ENCODE measurements at places on chromosomes 7 and 10.
A peak's percentile ranks its signal among the peaks of the same experiment; 100 is the strongest.

GRCh38 chr10:110756876-110757275 lies 112.7 kb downstream of the RBM20 start:
- DNase-seq = no peak

- no peak for DNase-seq
Measured at GRCh38 chr7:126718419-126718818, 534.3 kb downstream of the GRM8 start.

DNA sequence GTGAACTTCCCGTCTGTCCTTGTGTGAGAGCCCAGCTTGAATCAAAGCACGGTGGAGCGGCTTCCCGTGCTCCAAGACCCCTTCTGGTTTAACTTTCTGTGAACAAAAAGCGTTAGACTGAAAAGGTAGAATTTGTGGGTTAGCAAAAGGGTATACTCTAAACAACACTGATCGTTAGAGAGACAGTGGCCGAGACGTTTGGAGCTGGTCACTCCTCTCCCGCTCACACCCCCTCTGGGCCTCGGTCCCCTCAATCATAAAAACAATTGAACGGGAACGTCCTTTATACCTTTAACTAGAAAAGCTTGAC lies 502 bp downstream of the PRKRIP1 start:
- DNase-seq = no peak

GRCh38 chr7:55156919-55157763 lies 138.3 kb downstream of the EGFR start:
- no peak for DNase-seq

- DNase-seq = no peak
Measured at GRCh38 chr10:24849051-24849450, 103.4 kb downstream of the PRTFDC1 start.

GRCh38 chr7:24757353-24758275 lies at the start of gene GSDME:
Gene GSDME (minus strand): TSS chr7:24757464. CDS start chr7:24749774, 7,690 bp downstream.
- DNase-seq = peak; percentile 51

DNA sequence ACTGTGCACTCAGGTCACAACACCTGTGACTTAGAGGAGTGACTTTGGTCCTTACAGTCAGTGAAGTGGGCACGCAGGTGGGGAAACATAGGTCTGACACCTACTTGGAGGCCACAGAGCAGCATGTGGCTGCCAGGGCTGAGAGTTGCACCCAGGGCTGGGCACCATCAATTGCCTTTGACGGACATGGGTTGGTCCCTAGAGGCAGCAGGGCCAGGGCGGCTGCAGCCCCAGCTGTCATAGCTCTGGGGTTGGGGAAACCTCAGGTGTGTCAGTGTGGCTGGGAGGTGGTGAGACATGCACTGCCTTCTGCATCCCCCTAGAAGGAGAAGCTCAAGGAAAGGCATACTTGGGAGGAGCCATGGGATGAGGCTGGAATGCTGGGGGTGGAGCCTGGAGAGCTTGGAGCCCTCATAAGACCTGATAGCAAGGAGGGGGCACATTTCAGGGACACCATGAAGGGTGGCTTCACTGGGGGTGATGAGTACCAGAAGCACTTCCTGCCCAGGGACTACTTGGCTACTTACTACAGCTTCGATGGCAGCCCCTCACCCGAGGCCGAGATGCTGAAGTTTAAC lies at the start of gene INMT:
Gene INMT, plus strand, starts transcription at position 440 of the 578 bp plus-strand sequence. Its CDS starts 16 bp downstream, at position 456.
- DNase-seq = no peak

- DNase-seq = no peak
Measured at GRCh38 chr7:128033246-128033645, 2.0 kb upstream of the LRRC4 start.

- no peak for DNase-seq
Measured at GRCh38 chr7:134678115-134678514, 31.5 kb downstream of the BPGM start.

GRCh38 chr10:118116715-118117449 lies 70.1 kb upstream of the RAB11FIP2 start:
- DNase-seq = no peak

DNA sequence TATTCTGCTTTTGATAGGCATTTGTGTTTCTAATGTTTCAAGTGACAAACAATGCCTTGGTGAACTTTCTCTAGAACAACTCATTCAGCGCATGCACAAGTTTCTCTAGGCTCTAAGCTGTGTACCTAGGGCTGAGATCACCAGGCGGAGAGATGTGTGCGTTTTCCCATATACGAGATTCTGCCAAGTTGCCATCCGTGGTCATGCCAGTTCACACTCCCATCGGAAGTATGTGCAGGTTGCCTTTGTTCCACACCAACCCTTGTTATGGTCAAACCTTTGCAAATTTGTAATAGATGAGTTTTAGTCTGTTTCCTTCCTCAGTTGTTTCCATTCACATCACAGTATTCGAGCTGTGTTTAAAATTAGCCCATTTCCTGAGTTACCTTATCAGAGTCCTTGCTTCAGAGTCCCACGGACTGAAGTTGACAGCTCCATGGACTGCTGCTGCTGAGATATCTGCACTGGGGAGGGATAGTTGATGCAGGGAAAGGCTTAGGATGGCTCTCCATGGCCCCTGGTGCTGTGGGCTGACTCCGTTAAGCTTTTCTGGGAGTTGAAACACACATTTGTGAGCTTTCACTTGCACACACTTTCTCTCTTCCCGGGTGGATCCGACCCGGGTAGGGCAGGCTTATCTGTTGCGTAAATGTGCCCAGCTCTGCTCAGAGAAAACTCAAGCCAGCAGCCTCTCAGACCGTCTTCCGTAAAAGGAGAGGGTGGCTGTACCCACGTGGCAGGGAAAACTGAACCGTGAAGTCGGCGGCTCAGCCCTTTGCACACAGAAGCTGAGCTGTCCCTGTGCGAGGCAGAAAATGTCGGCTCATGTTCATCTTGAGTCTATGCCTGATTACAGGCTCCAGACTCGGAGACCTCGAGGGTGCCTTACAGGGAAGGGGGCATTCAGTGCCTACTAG lies 49.4 kb downstream of the HK1 start:
- DNase-seq = peak; percentile 63

DNA sequence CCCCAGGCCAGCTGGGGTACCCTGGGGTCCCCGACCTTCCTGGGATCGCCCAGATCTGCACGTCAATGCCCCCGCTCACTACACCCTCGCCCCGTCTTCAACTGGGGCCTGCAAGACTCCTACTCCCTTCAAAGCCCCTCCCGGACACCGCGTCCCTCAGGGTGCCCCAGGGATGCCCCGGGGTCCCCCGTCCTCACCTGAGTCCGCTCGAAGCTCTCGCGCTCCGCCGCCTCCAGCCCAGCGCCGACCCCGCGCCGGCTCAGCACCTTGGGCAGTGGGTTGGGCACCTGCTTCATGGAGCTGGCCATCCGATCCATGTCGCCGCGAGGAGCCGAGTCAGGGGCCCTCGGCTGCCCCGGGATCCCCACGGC lies at the start of gene HIP1:
Gene HIP1, minus strand, starts transcription at position 338 of the 371 bp plus-strand sequence. Its CDS starts 21 bp downstream, at position 317.
- no peak for DNase-seq

DNA sequence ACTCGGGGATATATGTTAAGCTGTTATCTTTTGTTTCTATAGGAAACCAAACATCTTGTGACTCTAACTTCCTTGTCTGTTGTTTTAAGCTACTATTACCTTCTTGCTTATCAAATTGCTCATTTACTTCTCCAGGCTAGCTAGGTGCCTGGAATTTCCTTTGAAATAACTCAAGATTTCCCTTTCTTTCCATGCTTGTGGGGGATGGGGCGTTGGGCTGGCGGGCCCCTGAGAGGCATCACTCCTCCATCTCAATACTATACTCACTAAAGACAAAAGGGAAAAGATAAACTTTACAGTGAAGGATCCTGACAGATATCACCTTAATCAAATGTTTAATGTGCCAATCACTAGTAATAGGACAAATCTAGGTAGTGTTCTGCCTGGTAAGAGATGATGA lies 34.7 kb upstream of the MYO3A start:
- no peak for DNase-seq

- no peak for DNase-seq
Measured at GRCh38 chr7:122304996-122305421, 459 bp upstream of the FEZF1 start.

DNA sequence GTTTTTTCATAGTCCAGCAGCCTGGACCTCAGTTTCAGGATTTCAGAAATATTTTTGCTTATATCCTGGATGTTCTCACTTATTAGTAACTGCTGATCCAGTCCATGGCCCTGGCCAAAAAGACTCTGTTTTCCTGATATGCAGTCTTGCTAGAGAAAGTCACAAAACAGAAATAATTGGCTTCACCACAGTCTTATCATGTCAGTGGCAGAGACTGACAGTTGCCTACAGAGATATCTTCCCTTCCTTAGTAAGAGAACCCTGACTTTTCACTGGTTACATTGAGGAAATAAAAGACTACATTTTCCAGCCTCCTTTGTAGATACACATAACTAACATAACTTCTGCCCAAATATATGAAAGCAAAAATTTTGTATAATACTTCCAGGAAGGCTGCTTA lies 56.6 kb downstream of the AHR start:
- no peak for DNase-seq

GRCh38 chr10:102119417-102120141 lies 589 bp downstream of the LDB1 start:
- peak; percentile 67 for DNase-seq

GRCh38 chr10:72337039-72337629 lies 17.6 kb downstream of the DNAJB12 start:
- peak; percentile 53 for DNase-seq

DNA sequence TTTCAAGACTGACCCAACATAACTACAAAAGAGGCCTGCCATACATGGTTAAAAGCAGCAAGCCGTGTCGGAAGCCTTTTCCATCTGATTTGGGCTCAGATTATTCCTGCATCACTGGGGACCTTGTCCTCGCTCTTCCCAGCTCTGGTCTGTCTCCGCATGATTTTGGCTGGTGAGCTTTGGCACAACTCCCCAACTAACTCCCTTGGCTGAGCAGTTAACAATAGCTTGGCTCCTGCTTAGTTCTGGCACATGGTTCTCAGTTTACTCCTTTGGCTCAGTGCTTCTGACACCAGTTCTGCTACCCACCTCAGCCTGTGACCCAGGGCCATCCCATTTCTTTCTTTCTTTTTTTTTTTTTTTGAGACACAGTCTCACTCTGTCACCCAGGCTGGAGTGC lies 17.0 kb downstream of the AGK start:
- no peak for DNase-seq

DNA sequence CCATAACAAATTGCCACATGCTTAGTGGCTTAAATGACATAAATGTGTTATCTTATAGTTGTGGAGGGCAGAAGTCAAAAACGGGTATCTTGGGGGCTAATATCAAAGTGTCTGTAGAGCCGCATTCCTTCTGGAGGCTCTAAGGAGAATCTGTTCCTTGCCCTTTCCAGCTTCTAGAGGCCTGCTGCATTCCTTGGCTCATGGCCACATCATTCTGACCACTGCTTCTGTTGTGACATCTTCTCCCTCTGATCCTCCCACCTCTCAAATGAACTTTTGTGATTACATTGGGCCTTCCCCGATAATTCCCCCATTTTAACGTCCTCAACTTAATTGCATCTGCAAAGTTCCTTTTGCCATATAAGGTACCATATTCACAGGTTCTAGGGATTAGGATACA lies 76.1 kb downstream of the CYP26A1 start:
- DNase-seq = peak; percentile 4

- no peak for DNase-seq
Measured at GRCh38 chr10:82674036-82674435, 799.0 kb downstream of the NRG3 start.

DNA sequence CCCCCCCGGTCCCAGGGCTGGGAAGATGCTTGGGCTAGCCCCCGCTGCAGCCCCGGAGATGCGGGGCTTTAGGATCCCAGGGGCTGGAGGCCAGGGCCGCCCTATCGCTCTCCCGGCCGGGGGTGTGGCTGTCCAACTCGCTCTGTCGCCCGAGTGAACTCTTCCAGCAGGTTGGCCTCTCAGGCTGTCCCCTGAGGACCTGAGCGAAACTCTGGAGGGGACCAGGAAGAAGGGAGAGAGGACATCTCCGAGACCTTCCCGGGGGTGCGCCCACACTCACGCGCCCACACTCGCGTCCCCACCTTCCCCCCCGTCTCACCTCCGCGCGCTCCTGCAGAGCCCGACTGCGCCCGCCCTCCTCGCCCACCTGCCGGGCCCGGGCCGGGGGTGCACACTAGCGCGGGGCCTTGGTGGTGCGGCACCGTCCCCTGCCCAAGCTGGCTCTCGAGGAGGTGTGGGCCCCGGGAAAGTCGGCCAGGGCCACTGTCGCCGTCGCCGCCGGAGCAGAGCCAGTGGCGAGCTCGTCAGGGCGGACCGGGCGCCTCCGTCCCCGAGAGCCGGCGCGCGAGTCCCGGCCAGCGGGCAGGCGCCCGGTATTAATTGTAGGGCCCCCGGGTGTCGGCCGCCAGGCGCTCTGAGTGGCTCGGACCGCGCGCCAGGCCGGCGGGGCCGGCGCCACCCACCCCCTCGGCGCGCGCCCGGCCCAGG lies 101.7 kb upstream of the SVIL start:
- DNase-seq = no peak

GRCh38 chr10:121975295-121976086 lies 474 bp upstream of the NSMCE4A start:
- DNase-seq = no peak

DNA sequence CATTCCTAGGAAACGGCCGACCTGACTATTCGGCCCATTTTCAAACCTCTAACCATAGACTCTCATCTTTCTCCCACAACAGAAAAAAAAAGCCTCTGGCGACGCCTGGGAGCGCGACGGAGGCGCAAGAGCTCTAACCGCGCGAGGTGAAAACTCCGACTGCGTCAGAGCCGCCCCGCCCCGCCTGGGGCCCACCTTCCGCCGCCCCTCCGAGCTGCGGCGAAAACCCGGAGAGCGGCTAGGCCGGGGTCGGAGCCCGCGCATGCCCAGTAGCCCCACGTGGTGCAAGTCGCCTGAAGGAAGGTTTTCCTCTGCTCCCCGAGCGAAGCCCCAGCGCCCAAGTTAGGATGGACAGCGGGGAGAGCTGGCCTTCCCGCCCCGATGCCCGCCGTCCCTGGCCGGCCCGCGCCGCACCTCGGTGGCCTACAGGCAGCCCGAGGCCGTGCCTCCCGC lies 683 bp upstream of the SGMS1 start:
- peak; percentile 93 for DNase-seq

DNA sequence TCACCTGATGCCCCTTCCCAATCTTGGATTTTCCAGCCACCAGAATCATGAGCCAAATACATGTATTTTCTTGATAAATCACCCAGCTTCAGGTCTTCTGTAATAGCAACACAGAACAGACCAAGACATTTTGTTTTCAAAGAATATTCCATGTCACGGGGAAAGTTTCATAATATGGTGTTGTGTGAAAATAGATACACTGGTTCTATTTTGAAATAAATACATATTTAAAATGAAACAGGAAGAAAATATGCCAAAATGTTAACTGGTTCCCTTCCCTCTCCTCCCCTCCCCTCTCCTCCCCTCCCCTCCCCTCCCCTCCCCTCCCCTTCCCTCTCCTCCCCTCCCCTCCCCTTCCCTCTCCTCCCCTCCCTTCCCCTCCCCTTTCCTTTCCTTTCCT lies 30.3 kb upstream of the CAMK1D start:
- no peak for DNase-seq

Data from IMR-90 (cell line).